Mesenteric fat pad (tissue), 1 donor: ENCODE measurements at places on chromosomes 7 and 10. TPM values are rescaled to one million over a fixed set of nuclear protein-coding genes. Genes with fewer than 3 reads are reported as not detected.

FKBP6 gene
- not detected for total RNA-seq

SPDYE5 gene
- total RNA-seq: not detected

PNPLA8 gene
- total RNA-seq: 40.4 TPM

HMX3 gene
- not detected for total RNA-seq

OPN4 gene
- total RNA-seq: not detected

GCK gene
- total RNA-seq: 0.48 TPM

TRIM50 gene
- 0.71 TPM for total RNA-seq

PRF1 gene
- 4.0 TPM for total RNA-seq

ADRA2A gene
- total RNA-seq: 187 TPM

OPN1SW gene
- total RNA-seq: not detected

SPDYE2 gene
- not detected for total RNA-seq

SLC13A4 gene
- not detected for total RNA-seq

IRF5 gene
- total RNA-seq: 17.3 TPM

PAX4 gene
- not detected for total RNA-seq

WDR11 gene
- 44.2 TPM for total RNA-seq

ANKRD1 gene
- 1.6 TPM for total RNA-seq

COL1A2 gene
- total RNA-seq: 401 TPM

SFRP4 gene
- total RNA-seq: 64.3 TPM

CFAP70 gene
- total RNA-seq: 2.5 TPM

SPDYE11 gene
- total RNA-seq: not detected

ACTR3C gene
- total RNA-seq: 2.6 TPM

FZD1 gene
- total RNA-seq: 5.3 TPM

SRRM3 gene
- 4.8 TPM for total RNA-seq

MALRD1 gene
- 1.1 TPM for total RNA-seq

SEMA3C gene
- total RNA-seq: 93.6 TPM

UCN3 gene
- total RNA-seq: not detected

PSAP gene
- total RNA-seq: 1,414 TPM

TWIST1 gene
- total RNA-seq: 7.1 TPM

STEAP4 gene
- 94.1 TPM for total RNA-seq

SPDYE2B gene
- total RNA-seq: not detected

TMEM72 gene
- not detected for total RNA-seq

LRRC27 gene
- total RNA-seq: 9.0 TPM

ACTL6B gene
- not detected for total RNA-seq

PAOX gene
- total RNA-seq: 3.6 TPM

LRRC61 gene
- total RNA-seq: 3.9 TPM

PPP1R9A gene
- 13.8 TPM for total RNA-seq

CRTAC1 gene
- 1.3 TPM for total RNA-seq

PTER gene
- total RNA-seq: 14.2 TPM

DNAJC9 gene
- total RNA-seq: 6.5 TPM
